Neural progenitor cell (in vitro differentiated cells): ENCODE measurements at places on chromosomes 4 and X.

DNA sequence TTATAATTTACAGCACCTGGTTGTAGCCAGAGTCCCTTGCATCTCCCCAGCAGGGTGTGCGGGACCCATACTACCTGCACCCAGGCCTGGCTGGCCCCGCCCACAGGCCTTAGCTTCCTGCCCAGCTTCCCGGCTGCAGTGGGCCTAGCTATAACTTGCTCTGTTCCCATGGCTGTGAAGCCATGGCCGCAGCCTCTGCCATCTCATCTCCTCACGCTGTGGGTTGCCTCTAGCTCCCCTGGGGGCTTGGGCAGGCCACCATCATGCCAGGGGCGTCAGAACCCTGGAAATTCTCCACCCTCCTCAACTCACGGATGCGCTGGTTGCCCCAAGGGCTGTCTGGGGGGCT is 26.1 kb upstream of the SORBS2 start:
- peaks cover 72% of the 10 kb centered on the region for H3K4me1 ChIP-seq
- no peak for DNase-seq
- H3K36me3 ChIP-seq, result no peaks in the 10 kb centered on the region
- H3K27ac ChIP-seq, result peak overlapping the region; percentile 72
- H3K4me3 ChIP-seq, result no peak overlapping the region

DNA sequence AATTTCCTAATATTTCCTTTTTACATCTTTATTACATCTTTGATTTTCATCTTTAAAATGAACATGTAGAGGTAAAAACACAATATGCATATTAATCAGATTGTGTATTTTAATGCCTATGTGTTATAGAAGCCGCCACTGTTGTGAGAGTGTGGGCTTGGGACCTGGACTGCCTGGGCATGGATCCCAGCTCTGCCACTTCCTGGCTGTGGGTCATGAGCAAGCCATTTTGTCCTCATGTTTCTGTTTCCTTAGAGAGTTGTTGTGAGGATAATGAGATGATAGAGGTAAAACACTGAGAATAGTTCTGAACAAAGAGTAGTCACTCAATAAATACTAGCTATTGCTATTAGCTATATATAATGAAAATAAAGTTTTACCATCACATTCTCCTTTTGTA is 38.4 kb upstream of the SCOC start:
- H3K4me3 ChIP-seq, result no peak overlapping the region
- no peaks in the 10 kb centered on the region for H3K36me3 ChIP-seq
- no peaks in the 10 kb centered on the region for H3K4me1 ChIP-seq
- no peak overlapping the region for H3K27ac ChIP-seq
- no peaks in the 10 kb centered on the region for H3K27me3 ChIP-seq

- H3K4me3 ChIP-seq, result no peak overlapping the region
- H3K27ac ChIP-seq, result no peak overlapping the region
- no peak for DNase-seq
Measured at GRCh38 chr4:35534962-35535361, 709.4 kb downstream of the ARAP2 start.

GRCh38 chr4:76546759-76547742 is 112.0 kb downstream of the SHROOM3 start:
- no peaks in the 10 kb centered on the region for H3K36me3 ChIP-seq
- DNase-seq, result peak; percentile 87

- no peak overlapping the region for H3K4me3 ChIP-seq
- peaks cover 43% of the 10 kb centered on the region for H3K4me1 ChIP-seq
- H3K27ac ChIP-seq, result peak overlapping the region; percentile 30
Measured at GRCh38 chrX:13472975-13473374, 96.4 kb upstream of the EGFL6 start.

- H3K27ac ChIP-seq, result no peak overlapping the region
- no peak overlapping the region for H3K4me3 ChIP-seq
- no peak for DNase-seq
- H3K36me3 ChIP-seq, result no peaks in the 10 kb centered on the region
Measured at GRCh38 chr4:182918791-182919302, 1.7 kb upstream of the DCTD start.

GRCh38 chr4:73751166-73751565 is 10.8 kb downstream of the CXCL8 start:
- no peaks in the 10 kb centered on the region for H3K27me3 ChIP-seq
- no peak overlapping the region for H3K27ac ChIP-seq
- no peaks in the 10 kb centered on the region for H3K4me1 ChIP-seq
- H3K36me3 ChIP-seq, result no peaks in the 10 kb centered on the region
- DNase-seq, result no peak

- no peak overlapping the region for H3K27ac ChIP-seq
- no peak overlapping the region for H3K4me3 ChIP-seq
- H3K4me1 ChIP-seq, result no peaks in the 10 kb centered on the region
- H3K27me3 ChIP-seq, result no peaks in the 10 kb centered on the region
Measured at GRCh38 chr4:120446051-120446567, 379.5 kb upstream of the MAD2L1 start.

- no peaks in the 10 kb centered on the region for H3K27me3 ChIP-seq
- H3K36me3 ChIP-seq, result no peaks in the 10 kb centered on the region
- no peak overlapping the region for H3K27ac ChIP-seq
- peak; percentile 19 for DNase-seq
- H3K4me1 ChIP-seq, result peaks cover 12% of the 10 kb centered on the region
Measured at GRCh38 chr4:14069886-14070285, 442.4 kb upstream of the BOD1L1 start.

DNA sequence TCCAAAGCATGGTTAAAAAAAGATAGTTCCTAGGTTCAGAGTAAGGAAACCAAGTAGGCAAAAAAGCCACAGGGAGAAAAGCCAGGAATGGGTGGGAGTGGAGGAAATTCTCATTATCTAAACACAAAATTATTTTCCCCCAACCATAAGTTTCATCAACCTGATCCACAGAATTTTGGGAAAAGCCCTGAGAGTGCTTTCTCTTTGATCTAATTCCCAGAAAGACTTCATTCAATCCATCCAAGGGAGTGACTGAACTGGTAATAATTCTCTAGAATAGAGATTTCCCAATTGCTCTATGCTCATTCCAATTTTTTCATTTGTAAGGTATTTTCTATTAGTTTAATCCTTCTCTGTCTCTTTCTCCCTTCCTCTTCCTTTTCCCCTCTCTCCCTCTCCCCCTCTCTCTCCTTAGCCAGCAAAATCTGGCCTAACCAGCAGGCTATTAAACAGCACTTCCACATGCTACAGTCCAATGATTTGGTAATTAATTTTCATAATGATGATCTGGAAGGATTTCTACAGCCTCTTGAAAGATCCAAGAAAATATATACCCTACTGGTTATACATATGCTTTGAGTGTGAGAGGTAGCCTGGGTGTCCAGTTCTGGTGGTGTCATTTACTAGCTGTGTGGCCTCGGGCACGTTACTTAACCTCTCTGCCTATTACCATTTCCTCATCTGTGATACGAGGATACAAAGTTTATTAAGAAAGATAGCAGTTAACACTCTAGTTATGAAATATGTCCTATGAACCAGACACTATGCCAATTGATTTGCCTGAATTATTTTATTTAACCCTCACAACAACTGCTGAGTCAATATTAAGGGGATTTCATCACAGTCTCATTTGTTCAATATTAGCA is 251.5 kb upstream of the RASGEF1B start:
- H3K27ac ChIP-seq, result no peak overlapping the region
- no peak for DNase-seq
- H3K27me3 ChIP-seq, result no peaks in the 10 kb centered on the region

GRCh38 chrX:109710181-109710580 is 22.9 kb downstream of the ACSL4 start:
- peaks cover 3% of the 10 kb centered on the region for H3K4me1 ChIP-seq
- no peak overlapping the region for H3K4me3 ChIP-seq
- no peaks in the 10 kb centered on the region for H3K36me3 ChIP-seq
- no peak for DNase-seq
- H3K27ac ChIP-seq, result no peak overlapping the region
- H3K27me3 ChIP-seq, result no peaks in the 10 kb centered on the region

DNA sequence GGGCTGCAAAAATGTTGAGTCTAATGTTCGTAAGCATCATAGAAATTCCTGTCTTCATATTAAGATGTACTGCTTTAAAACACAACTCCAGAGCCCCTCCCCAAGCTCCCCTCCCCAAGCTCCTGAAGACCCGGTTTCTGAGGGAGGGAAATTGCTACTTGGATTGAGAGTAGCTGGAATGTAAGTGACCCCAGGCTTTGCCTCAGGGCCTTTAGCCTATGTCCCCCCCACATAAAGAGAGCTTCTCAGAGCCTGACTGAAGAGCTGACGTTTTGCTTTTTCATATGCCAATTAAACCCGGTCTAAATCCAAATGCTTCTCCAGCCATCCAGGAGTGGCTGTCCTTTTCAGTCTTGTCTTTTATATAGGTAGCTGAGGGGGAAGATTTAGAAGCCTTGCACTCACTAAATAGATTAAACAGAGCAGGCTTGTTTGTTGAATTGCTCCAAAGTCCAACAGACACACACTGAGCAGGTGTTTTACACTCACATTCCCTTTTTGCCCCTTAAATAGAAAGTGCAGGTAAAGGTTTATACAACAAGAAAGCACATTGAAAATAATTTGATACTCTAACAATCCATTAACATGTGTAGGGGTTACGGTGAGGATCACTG is 19.6 kb downstream of the ARX start:
- H3K36me3 ChIP-seq, result no peaks in the 10 kb centered on the region
- peak; percentile 57 for DNase-seq
- H3K4me3 ChIP-seq, result no peak overlapping the region

DNA sequence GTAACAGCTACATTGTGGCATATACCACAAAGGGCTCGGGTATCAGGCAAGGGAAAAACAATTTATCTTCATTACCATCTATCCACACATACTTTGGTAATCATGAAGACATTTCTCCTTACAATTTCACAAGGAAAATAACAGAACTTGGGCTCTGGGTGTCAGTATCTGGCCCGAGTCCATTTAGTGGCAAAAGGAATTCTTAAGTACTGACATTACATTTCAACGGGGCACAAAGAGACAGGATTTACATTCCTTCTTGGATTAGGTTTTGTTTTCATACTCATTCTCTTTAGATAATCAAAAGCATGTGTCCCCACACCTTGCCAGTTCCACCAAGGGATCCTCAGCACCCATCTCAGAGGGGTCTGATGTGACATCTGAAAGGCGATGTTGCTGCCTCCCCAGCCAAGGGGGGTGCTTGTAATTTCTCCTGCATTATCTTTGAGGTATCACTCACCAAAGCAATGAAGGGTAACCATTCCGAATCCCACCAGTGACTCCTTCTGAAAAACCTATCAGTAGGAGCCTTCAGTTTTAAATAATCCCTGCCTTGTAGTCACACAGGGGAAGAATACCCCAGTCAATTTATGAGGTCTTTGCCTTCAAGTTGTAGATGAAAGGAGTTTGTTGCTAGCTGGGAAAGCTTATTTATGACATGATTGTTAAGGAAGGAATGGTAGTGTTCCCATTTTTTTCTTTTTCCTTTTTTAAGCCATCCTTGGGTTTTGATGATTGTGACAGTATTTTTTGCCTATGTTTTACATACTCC is 118.6 kb downstream of the PALLD start:
- DNase-seq, result peak; percentile 76
- no peak overlapping the region for H3K4me3 ChIP-seq
- H3K27ac ChIP-seq, result peak overlapping the region; percentile 80
- peaks cover 38% of the 10 kb centered on the region for H3K4me1 ChIP-seq

- no peaks in the 10 kb centered on the region for H3K4me1 ChIP-seq
- H3K27me3 ChIP-seq, result no peaks in the 10 kb centered on the region
- no peak overlapping the region for H3K27ac ChIP-seq
- H3K36me3 ChIP-seq, result no peaks in the 10 kb centered on the region
Measured at GRCh38 chr4:136713140-136713539, 819.2 kb downstream of the PCDH18 start.

GRCh38 chrX:125439194-125439849 is 119.7 kb downstream of the TEX13C start:
- H3K27ac ChIP-seq, result no peak overlapping the region
- DNase-seq, result no peak
- H3K4me3 ChIP-seq, result no peak overlapping the region
- no peaks in the 10 kb centered on the region for H3K4me1 ChIP-seq
- H3K36me3 ChIP-seq, result no peaks in the 10 kb centered on the region

GRCh38 chr4:122313006-122313646 is 65.7 kb upstream of the ADAD1 start:
- no peak overlapping the region for H3K27ac ChIP-seq
- no peak for DNase-seq
- no peaks in the 10 kb centered on the region for H3K36me3 ChIP-seq
- no peaks in the 10 kb centered on the region for H3K4me1 ChIP-seq
- H3K4me3 ChIP-seq, result no peak overlapping the region

DNA sequence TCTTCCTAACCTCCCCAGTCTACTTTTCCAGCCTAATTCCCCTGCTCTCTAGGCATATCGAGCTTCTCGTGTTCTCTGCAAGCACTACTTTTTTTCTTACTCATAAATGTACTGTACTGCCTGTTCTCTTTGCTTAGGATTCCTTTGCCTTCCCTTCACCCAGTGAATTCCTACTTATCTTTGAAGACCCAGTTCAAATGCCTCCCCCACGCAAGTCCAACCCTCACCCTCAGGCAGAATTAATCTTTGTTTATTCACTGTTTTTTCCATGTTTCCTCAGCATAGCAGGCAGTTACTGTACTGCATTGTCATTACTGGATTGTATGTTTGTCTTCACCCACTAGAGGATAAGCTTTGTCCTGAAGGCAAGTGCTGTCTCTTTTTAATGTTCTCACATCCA is 287.7 kb downstream of the BMPR1B start:
- no peak overlapping the region for H3K27ac ChIP-seq
- no peaks in the 10 kb centered on the region for H3K27me3 ChIP-seq
- no peak for DNase-seq
- no peaks in the 10 kb centered on the region for H3K36me3 ChIP-seq
- H3K4me1 ChIP-seq, result peaks cover 25% of the 10 kb centered on the region

DNA sequence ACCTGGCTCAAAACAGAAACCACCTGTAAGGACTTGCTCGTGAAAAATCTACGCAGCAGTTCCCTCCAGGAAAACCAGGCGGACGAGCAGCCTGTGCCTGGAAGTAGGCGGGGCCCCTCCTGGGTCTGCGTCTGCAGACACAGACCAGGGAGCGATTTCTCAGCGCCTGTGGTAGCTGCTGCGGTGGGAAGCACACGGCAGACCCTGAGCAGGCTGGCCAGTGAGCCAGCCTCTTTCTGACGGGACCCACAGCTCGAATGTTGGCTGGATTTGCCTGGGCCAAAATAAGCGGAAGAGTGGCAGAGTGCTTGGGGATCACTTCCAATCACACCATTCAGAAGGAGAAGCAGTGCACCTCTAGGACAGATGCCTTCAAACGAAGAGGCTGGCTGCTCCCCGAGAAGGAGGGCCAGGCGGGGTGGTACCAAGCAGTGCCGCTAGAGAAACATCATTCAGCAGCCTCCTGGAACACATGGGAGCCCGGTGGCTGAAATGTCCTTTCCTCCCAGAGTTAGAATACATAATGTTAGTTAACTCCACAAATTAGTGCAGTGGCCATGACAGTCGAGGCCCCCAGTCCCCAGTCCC is 85.9 kb downstream of the GATB start:
- DNase-seq, result peak; percentile 73
- no peaks in the 10 kb centered on the region for H3K36me3 ChIP-seq
- H3K27me3 ChIP-seq, result no peaks in the 10 kb centered on the region
- no peak overlapping the region for H3K27ac ChIP-seq
- peaks cover 17% of the 10 kb centered on the region for H3K4me1 ChIP-seq
- no peak overlapping the region for H3K4me3 ChIP-seq

GRCh38 chrX:71958281-71958675 is 47.6 kb downstream of the NHSL2 start:
- no peaks in the 10 kb centered on the region for H3K27me3 ChIP-seq
- peaks cover 34% of the 10 kb centered on the region for H3K4me1 ChIP-seq
- peak overlapping the region; percentile 30 for H3K4me3 ChIP-seq
- DNase-seq, result peak; percentile 61
- H3K27ac ChIP-seq, result peak overlapping the region; percentile 96

- no peak overlapping the region for H3K27ac ChIP-seq
- no peaks in the 10 kb centered on the region for H3K27me3 ChIP-seq
- no peak overlapping the region for H3K4me3 ChIP-seq
- H3K4me1 ChIP-seq, result no peaks in the 10 kb centered on the region
Measured at GRCh38 chrX:12329476-12329875, 191.2 kb downstream of the FRMPD4 start.
